Liver (tissue), 10 donors: ENCODE measurements at places on chromosomes 4 and X. TPM values are rescaled to one million over a fixed set of nuclear protein-coding genes. Genes with fewer than 3 reads are reported as not detected.
A peak's percentile ranks its signal among the peaks of the same experiment; 100 is the strongest.

MED12 gene
- 25.6 TPM for total RNA-seq

- DNase-seq: no peak
These were observed 18.8 kb upstream of the C4orf36 start for GRCh38 chr4:86910820-86911684.

MTM1 gene
- total RNA-seq: 15.8 TPM

DNA sequence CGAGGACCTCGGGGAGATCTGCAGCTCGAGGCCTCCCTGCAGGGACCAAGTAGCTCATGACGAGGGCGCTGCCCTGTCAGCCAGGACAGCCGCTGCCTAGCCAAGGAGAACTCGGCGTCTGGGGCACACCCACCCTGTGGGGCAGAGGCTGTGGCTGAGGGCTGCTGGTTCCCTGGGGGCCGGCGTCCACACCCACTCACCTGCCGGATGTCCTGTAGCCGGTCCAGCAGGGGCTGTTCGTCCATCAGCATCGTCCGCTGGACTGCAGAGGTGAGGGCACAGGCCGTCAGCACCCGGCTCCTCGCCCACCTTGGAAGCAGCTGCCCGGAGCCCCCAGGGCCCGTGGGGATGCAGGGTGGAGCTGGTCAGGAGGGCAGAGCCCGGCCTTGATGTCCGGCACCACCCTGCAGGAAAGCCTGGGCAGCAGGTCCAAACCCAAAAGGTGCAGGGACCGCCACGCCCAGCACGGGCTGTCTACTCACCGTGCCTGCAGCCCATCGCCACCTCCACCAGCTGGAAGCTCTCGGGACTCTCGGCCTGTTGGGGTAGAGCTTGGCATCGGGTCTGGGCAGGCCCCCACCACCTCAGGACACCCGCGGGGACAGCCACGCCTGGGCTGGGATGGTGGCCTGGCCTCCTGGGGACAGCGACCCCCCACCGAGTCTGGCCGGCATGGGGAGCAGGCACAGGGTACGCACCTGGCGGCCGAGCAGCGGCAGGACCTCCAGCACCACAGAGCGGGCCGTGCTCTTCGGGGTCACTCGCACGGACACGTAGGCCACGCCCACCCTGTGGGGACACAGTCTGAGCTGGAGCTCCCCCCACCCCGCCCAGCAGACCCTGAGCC lies 6.9 kb downstream of the DGKQ start:
- DNase-seq: no peak

COL4A5 gene
- 10.3 TPM for total RNA-seq

GRCh38 chr4:103934178-103934789 lies 214.5 kb upstream of the TACR3 start:
- DNase-seq: no peak

DNA sequence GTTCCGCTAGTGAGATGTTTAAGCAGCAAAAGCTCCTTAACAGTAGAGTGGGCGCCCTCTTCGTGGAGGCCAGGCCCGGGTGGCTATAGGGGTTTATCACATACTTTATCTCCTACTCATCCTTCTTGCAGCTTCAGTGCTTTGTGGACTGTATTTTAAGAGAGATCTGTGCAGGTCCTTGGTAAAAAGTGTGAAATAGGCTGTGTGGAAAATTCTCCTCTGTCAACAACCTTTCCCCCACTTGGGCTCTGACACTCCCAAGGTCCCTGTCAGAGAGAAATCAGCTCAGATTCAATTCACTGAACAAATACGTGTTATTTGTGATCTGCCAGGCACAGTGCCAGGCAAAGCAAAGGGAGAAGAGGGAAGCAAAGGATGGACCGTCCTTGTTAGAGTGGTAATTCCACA lies 214.3 kb upstream of the PPARGC1A start:
- DNase-seq: no peak

GRCh38 chrX:20116577-20117240 lies at the start of gene MAP7D2:
TSS of gene MAP7D2 (minus strand) at chrX:20116907. CDS start at chrX:20116879, 28 bp downstream.
- DNase-seq: no peak

GRCh38 chr4:86048426-86048825 lies 311.4 kb downstream of the MAPK10 start:
- DNase-seq: no peak

- DNase-seq: peak; percentile 38
These were observed 34.5 kb downstream of the SPINK2 start for GRCh38 chr4:56786955-56787354.

CT47B1 gene
- total RNA-seq: not detected

- peak; percentile 48 for DNase-seq
These were observed 2.4 kb downstream of the FRAS1 start for GRCh38 chr4:78059524-78059889.

COPS4 gene
- 18.7 TPM for total RNA-seq

GRCh38 chr4:127400731-127401346 lies 231.9 kb upstream of the INTU start:
- DNase-seq: peak; percentile 44

DNA sequence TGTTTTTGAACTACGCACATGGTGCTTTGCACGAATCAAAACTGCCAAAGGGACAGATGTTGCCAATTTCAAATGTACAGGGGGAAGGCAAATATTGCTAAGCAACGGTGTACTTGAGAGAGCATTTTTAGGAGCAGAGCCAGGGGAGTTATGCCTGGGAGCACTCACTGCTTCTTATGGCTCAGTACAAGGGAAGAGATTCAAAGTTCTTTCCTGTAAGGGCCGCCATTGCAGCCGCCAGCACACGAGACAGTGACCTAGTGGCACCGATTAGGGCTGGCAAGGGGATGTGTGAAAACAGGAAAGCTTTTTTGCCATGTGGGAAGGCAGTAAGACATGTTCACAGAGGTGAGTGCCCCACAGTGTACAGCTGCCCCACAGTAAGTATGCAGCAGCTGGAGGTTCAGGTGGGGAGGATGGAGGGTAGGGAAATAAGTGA lies 133.8 kb downstream of the AFF1 start:
- DNase-seq: no peak

DNA sequence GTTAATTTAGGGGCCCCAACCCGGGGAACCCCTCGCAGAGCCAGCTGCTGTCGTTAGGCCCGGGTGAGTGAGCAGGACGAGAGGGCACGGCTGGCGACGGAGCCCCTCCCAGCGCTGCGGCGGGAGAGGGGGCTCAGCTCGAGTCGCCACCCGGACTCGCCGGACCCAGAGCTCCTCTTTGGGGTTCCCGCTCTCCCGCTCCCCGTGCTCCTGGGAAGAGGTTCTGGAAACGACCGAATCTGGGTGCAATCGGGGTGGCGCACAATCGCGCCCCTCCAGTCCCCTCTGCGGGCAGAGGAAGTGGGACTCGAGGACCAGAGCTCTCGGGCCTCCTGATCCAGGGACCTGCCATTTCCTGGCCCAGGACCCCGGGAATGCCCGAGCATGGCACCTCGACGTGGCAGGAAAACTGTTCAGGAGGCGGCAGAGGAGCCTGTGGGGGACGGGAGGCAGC lies 37.3 kb upstream of the ARAF start:
- no peak for DNase-seq

NPY2R gene
- not detected for total RNA-seq

GRCh38 chrX:40170830-40171512 lies 73.2 kb upstream of the BCOR start:
- DNase-seq: no peak

MTTP gene
- 96.7 TPM for total RNA-seq

DNA sequence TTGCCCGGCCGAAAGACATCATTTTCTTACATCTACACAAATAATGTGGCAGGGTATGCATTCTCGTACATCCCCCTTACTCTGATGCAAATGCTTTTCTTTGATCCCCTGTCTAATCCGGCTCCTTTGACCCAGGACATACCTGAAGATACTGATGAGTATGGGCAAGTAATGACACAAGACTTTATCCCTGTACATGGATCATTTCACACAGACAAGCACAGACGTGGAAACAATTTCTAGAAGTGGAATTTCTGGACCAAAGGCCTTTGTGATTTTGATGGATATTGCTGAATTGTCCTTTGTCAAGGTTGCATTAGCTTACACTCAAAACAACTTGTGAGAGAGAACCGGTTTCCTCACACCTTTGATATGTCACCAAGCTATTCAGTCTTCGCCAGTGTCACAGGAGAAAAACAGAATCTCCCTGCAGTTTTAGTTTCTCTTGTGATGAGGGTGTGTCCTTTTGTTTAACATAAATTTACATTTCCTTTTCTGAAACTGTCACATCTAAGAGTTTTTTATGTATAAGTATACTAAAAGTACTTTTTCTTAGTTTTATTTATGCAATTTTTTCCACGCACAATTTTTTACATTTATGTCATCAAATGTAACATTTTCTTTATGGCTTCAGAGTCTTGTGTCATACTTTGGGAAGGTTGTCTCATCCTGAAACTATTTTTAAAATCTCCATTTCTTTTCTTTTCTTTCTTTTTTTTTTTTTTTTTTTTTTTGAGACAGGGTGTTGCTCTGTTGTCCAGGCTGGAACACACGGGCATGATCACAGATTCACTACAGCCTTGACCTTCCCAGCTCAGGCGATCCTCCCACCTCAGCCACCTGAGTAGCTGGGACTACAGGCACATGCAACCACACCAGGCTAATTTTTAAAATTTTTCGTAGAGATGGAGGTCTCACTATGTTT lies 25.2 kb downstream of the RWDD4 start:
- no peak for DNase-seq

- DNase-seq: no peak
These were observed 207.9 kb upstream of the ANXA3 start for GRCh38 chr4:78343682-78344081.

SULT1B1 gene
- 30.5 TPM for total RNA-seq

GRCh38 chr4:104752337-104752736 lies 257.6 kb upstream of the CXXC4 start:
- DNase-seq: no peak

DNA sequence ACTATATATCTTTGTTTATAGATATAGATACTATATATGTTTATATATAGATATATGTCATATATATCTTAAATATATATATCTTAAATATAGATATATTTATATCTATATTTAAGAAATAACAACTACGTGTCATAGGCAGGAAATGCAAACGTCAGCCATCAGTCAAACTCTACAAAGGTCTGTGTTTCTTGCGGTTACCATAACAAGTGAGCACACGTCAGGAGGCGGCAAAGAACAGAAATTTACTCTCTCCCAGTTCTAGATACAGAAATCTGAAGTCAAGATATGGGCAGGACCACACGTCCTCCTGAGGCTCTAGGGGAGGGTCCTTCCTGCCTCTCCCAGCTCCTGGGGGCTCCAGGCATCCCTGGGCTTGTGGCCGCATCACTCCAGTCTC lies 6.5 kb downstream of the PLCXD1 start:
- DNase-seq: no peak

GRCh38 chrX:120672389-120672788 lies 42.5 kb upstream of the C1GALT1C1 start:
- DNase-seq: no peak

DNA sequence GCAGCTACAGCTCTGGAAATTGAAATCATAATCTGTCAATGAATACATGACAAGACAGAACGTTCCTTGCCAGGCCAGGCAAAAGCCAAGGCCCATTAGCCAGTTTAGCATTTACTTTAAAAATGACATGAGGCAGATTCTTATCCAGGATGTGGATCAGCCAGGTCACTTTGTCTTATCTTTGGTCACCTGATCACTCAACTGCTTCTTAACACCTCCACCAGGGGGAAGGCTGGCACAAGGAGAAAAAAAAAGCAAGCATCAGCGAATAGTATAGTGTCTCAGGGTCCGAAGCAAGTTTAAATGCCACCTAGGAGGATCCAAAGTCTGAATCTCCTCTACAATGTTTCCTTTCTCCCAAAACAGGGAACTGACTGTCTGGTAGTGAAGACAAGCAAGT lies 18.8 kb downstream of the ATP1B4 start:
- no peak for DNase-seq

FAM47A gene
- not detected for total RNA-seq

DNA sequence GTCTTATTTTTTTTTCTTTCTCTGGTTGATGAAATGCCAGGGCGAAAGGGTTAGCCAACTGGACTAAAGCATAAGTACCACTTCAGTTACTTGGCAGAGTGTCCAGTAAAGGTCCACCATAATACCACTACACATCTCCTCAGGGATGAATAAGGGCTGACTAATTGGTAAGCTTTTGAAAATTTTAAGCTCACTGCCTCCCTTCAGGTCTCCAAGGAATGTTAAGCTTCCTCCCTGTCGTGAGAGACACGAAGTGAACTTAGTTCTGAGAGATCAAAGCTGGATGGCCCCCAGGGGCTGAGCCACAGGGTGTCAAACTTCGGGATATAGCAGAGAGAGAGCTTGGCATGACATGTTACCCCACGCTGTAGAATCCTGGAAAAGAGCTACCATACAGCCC lies 111.4 kb downstream of the VSIG4 start:
- no peak for DNase-seq

- no peak for DNase-seq
These were observed 323.2 kb upstream of the PCDH7 start for GRCh38 chr4:30396772-30397475.

ARMCX4 gene
- 4.6 TPM for total RNA-seq

FAM53A gene
- total RNA-seq: 1.4 TPM

- DNase-seq: no peak
These were observed 249.7 kb upstream of the TET2 start for GRCh38 chr4:104896660-104897645.

SLC9B1 gene
- 0.51 TPM for total RNA-seq

ARHGAP36 gene
- not detected for total RNA-seq

DNA sequence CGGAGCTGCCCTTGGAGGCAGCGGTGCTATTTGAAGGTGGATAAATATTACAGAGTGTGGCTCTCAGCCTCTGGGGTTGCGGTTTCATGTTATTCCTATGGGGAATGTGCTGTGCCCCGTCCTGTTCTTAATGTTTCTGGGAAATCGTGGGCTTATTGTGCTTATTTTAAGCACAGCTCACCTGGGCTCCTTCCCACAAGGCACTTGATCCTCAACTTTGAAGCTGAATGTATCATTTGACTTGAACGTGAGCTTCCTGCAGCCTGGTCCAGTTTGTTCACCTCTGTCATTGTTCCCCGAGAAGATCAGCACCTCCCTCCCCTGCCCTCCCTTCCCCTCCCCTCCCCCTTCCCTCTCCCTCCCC lies 3.9 kb downstream of the SORCS2 start:
- no peak for DNase-seq

DNA sequence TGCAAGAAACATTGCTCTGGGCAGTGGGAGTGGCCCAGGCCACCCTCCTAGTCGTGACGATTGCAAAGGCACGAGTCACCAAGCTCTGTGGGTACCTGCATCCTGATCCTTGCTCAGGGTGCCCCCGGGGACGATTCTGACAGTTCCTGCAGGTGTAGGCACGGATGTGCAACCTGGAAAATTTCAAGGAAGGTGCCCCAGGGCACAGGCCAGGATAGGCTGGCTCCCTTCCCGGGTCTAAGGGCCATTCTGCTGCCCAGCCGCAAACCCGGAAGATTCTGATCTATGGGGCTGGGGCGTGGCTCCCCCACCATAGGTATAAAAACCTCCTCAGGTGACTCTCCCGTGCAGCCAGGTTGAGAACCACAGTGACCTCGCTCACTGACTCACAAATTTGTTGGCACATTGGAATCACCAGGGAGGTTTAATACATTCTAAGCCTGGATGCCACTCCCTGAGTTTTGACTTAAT lies 228.5 kb downstream of the PTTG2 start:
- DNase-seq: no peak

TRIM60 gene
- not detected for total RNA-seq

C4orf17 gene
- total RNA-seq: not detected

GRCh38 chrX:19863212-19863856 lies 24.1 kb downstream of the SH3KBP1 start:
- no peak for DNase-seq
